GM12892 (cell line): ENCODE measurements at places on chromosomes 11 and 22.

GRCh38 chr11:12602421-12602820 is 71.8 kb upstream of the TEAD1 start:
- no peak for DNase-seq

GRCh38 chr11:57514538-57515331 is 767 bp downstream of the SLC43A1 start:
- DNase-seq, result peak; percentile 62

GRCh38 chr11:84886344-84886743 is 740.8 kb downstream of the DLG2 start:
- DNase-seq, result no peak

GRCh38 chr11:86427441-86427840 is 52.8 kb downstream of the CCDC81 start:
- no peak for DNase-seq

- DNase-seq, result no peak
These were observed 43.1 kb upstream of the GRAMD1B start for GRCh38 chr11:123386796-123387510.

DNA sequence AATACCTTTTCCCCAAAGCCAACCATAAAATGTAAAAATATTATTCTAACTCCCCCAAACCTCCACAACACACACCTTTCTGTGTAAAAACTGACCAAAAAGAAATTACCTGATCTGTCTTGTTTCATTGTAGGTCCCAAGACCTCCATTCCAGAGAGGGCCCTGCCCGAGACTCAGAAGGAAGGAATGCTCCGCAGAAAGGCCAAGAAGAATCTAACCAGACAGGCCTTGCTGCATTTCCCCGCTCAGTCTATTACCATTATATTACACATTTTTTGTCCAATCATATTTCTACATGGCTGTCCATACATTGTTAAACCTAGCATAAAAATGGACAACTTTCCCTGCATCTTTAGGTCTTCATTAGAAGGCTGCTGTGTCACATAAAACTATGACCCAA is 237.5 kb upstream of the UBASH3B start:
- no peak for DNase-seq

GRCh38 chr11:47413908-47414684 is 5.7 kb downstream of the SLC39A13 start:
- DNase-seq, result no peak

DNA sequence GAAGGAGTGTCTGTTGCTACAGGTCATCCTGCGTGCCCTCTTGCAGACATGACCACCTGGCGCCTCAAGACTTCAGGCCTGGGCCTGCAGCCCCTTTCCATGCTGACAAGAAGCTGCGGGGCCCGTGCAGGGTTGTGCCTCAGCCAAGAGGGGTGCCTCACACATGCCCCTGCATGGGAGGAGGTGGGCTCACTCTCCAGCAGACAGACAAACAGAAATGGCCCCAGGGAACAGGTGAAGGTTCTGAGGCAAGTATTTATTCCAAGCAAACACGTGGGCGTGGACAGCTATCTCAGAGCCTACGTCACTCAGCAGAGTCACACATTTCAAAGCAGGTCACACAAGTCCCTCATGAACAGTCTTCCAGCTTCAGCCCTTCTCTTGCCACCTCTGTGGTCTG is 5.9 kb upstream of the SYCE3 start:
- no peak for DNase-seq
